ENCODE measurements at places on chromosomes 16 and 17.

GRCh38 chr16:66923247-66923731, 2.0 kb downstream of the RRAD start:
- DNase-seq: no peak

- DNase-seq: no peak
Observed at GRCh38 chr16:67170168-67170948, at the start of gene NOL3. Gene NOL3, plus strand, starts transcription at chr16:67170538.

DNA sequence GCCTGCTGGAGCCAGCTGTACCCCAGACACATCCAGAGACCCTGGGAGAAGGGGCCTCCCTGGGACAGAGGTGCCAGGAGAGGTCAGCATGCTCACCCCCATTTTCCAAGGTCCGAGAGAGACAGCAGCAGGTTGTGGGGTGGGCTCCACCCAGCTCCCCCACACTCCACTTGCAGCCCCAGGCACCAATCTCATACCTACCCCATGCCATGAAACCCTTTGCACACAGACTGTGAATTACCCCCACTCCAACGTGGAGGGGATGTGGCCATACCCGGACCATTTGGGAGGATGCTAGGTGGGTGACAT, 34.0 kb downstream of the ZFPM1 start:
- no peak for DNase-seq

GRCh38 chr17:79837888-79838521, 1.2 kb downstream of the CBX4 start:
- no peak for DNase-seq

- DNase-seq: no peak
Observed at GRCh38 chr16:81971853-81972252, 39.4 kb downstream of the SDR42E1 start.

DNA sequence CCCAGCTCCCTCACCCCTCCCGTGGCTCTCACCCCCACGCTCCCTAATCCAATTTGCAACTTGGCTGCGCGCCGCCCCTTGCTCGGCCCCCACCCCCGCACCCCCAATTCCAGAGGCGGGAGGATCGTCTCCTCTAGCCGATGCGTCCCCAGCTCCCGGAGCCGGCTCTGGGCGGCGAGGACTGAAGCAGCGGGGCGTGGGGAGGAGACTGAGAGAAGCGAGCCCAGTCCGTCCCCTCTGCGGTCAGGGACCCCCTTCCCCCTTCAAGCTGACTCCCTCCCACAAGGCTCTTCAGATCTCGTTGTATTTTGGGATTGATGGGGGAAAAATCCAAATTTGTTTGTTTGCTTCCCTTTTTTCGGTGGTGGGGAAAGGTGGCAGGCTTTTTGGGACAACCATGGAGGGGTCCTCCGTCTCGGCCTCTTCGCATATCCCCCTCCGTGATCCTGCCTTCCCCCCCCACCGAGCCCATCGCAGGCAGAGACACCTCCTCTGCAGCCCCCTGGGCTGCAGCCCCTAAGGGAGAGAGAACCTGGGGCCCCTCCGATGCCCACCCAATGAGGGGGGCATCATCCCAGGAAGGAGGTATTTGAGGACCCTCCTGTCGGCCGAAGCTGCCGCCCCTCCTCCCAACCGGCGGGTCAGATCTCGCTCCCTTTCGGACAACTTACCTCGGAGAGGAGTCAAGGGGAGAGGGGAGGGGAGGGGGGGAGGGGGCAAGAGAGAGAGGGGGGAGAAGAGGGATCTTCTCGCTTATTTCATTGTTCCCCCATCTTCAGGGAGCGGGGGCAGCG, 466 bp downstream of the NEUROD2 start:
- DNase-seq: no peak

DNA sequence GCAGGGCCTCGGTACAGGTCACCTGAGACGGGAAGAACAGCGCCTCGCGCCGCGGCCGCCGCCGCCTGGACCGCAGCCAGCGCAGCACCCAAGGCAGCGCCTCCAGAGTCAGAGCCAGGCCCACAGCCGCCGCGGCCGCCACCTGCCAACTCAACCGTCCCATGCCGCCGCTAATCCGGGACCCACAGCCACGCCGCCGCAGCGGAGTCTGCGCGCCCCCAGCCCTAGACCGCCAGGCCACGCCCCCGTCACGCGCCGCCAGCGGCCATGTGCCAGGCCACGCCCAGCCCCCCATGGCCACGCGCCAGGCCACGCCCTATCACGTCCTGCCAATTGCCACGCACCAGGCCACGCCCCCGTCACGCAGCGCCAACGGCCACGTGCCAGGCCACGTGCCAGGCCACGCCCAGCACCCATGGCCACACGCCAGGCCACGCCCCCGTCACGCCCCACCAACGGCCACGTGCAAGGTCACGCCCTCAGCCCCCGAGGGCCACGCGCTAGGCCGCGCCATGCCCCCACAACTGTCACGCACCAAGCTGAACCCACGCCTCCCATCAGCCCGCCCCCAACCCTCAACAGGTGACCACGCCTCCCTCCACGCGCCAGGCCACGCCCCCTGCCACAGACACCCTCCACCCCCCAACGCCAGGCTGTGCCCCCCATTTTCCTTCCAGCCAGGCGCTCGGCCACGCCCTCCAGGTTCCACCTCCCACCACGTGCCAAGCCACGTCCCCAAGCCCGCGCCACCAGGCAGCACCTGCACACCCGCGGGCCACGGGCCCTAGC, at the start of gene PLD6:
Gene PLD6, minus strand, starts transcription at position 210 of the 789 bp plus-strand sequence. Its CDS starts 47 bp downstream, at position 163.
- peak; percentile 90 for DNase-seq

- DNase-seq: no peak
Observed at GRCh38 chr17:77304746-77305473, 164.1 kb downstream of the SEC14L1 start.

- no peak for DNase-seq
Observed at GRCh38 chr17:7737601-7738000, 20.1 kb downstream of the DNAH2 start.

- DNase-seq: no peak
Observed at GRCh38 chr17:4971826-4972225, 4.2 kb upstream of the SPAG7 start.

Measured in activated naive CD8-positive, alpha-beta T cell treated with anti-CD3 and anti-CD28 coated beads, Interleukin-2, amount 50 U/mL, for 16 hours (primary cell).